ENCODE measurements at places on chromosomes 2 and 18. TPM values are rescaled to one million over a fixed set of nuclear protein-coding genes. Genes with fewer than 3 reads are reported as not detected.

KATNAL2 gene
- 4.8 TPM for total RNA-seq

- H3K4me3 ChIP-seq = no peak overlapping the region
- H3K27ac ChIP-seq = peak overlapping the region; percentile 63
- H3K27me3 ChIP-seq = no peaks in the 10 kb centered on the region
- DNase-seq = no peak
Measured at GRCh38 chr2:27920148-27920885, 29.8 kb downstream of the BABAM2 start.

DNA sequence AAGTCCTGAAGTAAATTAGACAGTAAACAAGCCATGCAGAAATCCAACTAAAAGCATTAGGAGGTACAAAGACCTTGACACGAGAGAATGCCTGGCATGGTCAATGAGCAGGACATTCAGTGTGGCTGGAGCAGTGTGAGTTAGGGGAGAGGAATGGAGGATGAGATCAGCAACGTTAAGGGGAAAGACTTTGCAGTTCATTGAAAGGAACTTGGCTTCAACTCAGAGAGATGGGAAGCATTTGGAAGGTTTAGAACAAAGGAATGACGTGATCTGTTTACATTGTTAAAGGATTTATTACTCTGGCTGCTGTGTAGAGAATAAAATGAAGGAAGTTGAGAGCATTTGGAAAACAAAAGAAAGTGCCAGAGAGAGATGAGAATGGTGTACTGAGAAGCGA lies 621.3 kb downstream of the XIRP2 start:
- no peak overlapping the region for H3K27ac ChIP-seq
- no peak overlapping the region for H3K4me3 ChIP-seq
- H3K27me3 ChIP-seq = no peaks in the 10 kb centered on the region
- no peak for DNase-seq
- no peaks in the 10 kb centered on the region for H3K4me1 ChIP-seq

DNA sequence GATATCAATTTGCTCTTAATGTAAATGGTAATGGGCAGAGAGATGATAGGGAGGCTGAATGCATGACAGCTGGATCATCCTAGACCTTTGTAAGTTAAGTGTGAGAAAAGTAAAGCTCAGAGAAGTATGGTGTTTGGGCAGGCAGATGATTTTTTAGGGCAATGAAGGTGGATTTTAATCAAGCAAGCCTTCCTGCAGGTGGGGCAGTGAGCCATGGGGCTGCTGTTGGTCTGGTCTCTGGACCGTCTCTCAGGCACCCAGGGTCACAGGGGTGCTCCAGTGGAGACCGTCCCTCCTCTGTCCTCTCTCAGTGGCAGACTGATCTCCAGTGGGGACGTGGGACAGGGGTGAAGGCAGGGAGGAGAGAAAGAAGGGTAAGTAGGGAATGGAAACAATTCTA lies 69.8 kb upstream of the STK17B start:
- peaks cover 18% of the 10 kb centered on the region for H3K4me1 ChIP-seq
- H3K36me3 ChIP-seq = no peaks in the 10 kb centered on the region
- no peak overlapping the region for H3K27ac ChIP-seq
- DNase-seq = no peak
- H3K27me3 ChIP-seq = no peaks in the 10 kb centered on the region

GRCh38 chr18:74499633-74500032 lies 3.5 kb downstream of the CNDP2 start:
- peak overlapping the region; percentile 44 for H3K27ac ChIP-seq
- peaks cover 15% of the 10 kb centered on the region for H3K4me1 ChIP-seq
- peak; percentile 31 for DNase-seq
- H3K36me3 ChIP-seq = peaks cover 13% of the 10 kb centered on the region
- H3K4me3 ChIP-seq = peak overlapping the region; percentile 31

- no peak overlapping the region for H3K27ac ChIP-seq
- H3K27me3 ChIP-seq = no peaks in the 10 kb centered on the region
- H3K4me1 ChIP-seq = no peaks in the 10 kb centered on the region
Measured at GRCh38 chr18:44855681-44856080, 175.0 kb downstream of the SETBP1 start.

All from tibial nerve (tissue), 4 donors.